ENCODE measurements at places on chromosomes 13 and 19. TPM values are rescaled to one million over a fixed set of nuclear protein-coding genes. Genes with fewer than 3 reads are reported as not detected.

The LMO7 gene
- total RNA-seq: 9.8 TPM

The ZNF765 gene
- 9.0 TPM for total RNA-seq

The MUC16 gene
- total RNA-seq: not detected

The SCAF1 gene
- 33.2 TPM for total RNA-seq

The BRSK1 gene
- total RNA-seq: 0.27 TPM

The TEX29 gene
- total RNA-seq: not detected

The ZNF433 gene
- total RNA-seq: 1.4 TPM

The F2RL3 gene
- total RNA-seq: 3.6 TPM

The MIDN gene
- 27.0 TPM for total RNA-seq

The FGF22 gene
- not detected for total RNA-seq

The C19orf73 gene
- total RNA-seq: 3.3 TPM

The RHPN2 gene
- 1.3 TPM for total RNA-seq

The NCCRP1 gene
- total RNA-seq: not detected

The GIPC1 gene
- 137 TPM for total RNA-seq

The PRSS57 gene
- not detected for total RNA-seq

The OLFM2 gene
- total RNA-seq: not detected

The SLC25A42 gene
- total RNA-seq: 2.5 TPM

The C19orf18 gene
- total RNA-seq: 0.13 TPM

The NLRP5 gene
- total RNA-seq: not detected

The ZNF69 gene
- 5.4 TPM for total RNA-seq

The APOE gene
- total RNA-seq: 1.2 TPM

The GIPC3 gene
- total RNA-seq: 1.4 TPM

The MISP3 gene
- total RNA-seq: 0.05 TPM

The SWSAP1 gene
- 3.9 TPM for total RNA-seq

The RDH8 gene
- total RNA-seq: not detected

The ZNF331 gene
- total RNA-seq: 5.5 TPM

The CGB1 gene
- total RNA-seq: not detected

The CRLF1 gene
- total RNA-seq: 0.53 TPM

The MTRF1 gene
- total RNA-seq: 6.6 TPM

The TYROBP gene
- not detected for total RNA-seq

The CDX2 gene
- total RNA-seq: not detected

The MBD3L5 gene
- not detected for total RNA-seq

The MBD3L1 gene
- not detected for total RNA-seq

The C1QTNF9B gene
- not detected for total RNA-seq

The CLEC17A gene
- not detected for total RNA-seq

The ZNF497 gene
- total RNA-seq: 0.59 TPM
